T1000 (cell line): ENCODE measurements at places on chromosomes 1 and 21.

DNA sequence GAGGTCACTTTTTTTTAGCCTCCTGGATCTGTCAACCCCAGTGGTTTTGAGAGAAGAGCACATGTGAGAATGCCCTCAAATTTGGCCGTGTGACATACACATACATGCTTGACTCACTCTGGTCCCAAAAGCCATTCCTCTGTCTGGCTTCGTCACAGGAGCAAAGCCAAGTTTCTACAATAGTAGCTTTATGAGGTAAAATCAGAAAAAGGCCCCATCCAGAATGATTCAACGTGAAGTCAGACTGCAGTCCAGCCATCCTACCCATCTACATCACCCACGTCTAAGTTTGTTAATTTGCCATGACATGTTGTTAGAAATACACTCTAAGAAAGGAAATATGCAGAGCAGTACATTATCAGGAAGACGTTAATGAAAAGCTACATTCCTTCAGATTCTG is 245.2 kb downstream of the SDCCAG8 start:
- DNase-seq = no peak

GRCh38 chr1:41766041-41766440 is 152.7 kb downstream of the HIVEP3 start:
- no peak for DNase-seq

GRCh38 chr1:8241417-8242014 is 76.4 kb upstream of the SLC45A1 start:
- DNase-seq = no peak

DNA sequence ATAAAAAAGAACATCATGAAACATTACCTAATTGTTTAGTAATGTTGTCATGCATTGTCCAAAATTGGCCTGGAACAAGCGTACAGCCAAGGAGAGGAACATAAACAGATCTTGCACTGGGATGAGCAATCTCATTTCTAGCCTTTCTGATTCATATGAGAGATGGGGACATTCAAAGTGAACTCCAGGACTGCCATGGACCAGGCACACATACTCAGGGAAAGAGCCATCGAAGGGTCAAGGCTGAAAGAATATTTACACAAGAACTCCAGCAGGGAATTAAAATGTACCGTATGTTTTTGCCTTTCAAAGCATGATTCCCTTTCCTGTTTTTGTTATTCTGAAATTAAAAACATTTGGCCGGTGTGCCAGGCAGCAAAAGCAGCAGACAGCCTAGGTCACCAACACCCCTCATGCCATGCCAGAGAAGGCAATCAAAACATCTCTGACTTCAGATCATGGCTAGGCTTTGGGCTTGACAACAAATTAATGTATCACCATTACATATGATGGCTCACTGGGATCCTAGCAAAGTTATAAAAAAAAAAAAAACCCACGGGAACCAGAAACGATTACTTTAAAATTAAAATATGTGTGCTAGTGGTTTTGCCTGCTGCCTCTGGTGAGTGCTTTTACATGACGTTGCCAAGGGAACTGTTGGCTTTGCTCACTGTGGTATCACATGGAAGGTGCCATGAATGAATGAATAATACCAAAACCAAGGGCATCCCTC is 159.8 kb downstream of the TGFBR3 start:
- DNase-seq = peak; percentile 15

DNA sequence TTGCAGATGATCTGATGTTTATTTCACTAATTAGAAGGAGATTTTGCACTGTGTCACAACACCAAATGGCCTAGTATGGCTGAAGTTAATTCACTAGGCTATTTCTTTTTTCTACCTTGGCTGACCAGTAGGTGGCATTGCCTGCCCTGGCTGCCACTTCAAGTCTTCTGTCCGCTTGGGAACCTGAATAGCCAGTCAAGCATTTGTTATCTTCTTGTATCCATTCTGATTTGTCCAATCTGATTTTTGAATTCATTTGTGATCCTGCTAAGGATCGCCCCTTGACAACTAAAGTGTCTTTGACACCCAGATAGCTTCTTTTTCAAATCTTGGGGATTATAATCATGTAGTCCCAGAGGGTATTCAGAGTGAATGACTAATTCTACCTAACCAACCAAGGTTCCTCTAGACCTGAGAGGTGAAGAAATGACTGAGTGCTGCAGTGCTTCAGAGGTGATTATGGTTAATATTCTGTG is 99.4 kb downstream of the GIPC2 start:
- peak; percentile 42 for DNase-seq

DNA sequence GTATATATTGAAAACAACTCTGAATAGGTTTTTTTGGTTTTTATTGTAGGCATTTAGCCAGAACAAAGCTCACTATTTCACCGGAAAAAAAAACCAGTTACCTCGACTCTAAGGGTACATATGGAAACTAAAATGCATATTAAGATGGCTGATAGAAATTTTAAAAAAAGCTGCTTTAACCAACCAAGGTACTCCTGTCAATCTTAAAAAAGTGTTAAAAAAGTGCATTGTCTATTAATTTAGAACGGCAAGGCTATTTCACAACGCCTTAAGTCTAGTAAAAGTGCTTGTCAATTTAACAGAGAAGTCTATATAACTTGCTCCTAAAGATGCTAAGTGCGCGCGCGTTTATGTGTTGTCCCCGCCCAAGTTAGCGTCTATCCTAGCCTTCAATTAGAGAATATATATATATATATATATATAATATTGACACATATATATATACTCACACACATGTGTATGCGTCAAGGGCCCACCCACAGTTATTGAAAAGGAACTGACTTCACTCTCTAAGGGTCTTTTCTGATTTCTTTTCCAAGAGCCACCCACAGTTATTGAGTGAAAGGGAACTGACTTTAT is 934 bp downstream of the ASPM start:
- DNase-seq = no peak
